ENCODE measurements at places on chromosomes 16 and 17.
A peak's percentile ranks its signal among the peaks of the same experiment; 100 is the strongest.

- DNase-seq: no peak
Observed at GRCh38 chr17:31374503-31374902, 17.0 kb upstream of the RAB11FIP4 start.

GRCh38 chr17:28728364-28729200 lies at the start of gene NEK8:
Gene NEK8 (plus strand): TSS chr17:28728788. CDS start chr17:28728814, 26 bp downstream.
- peak; percentile 99 for DNase-seq

GRCh38 chr17:496761-497160 lies 144.2 kb upstream of the RPH3AL start:
- no peak for DNase-seq

GRCh38 chr17:82449883-82450356 lies 632 bp downstream of the CYBC1 start:
- DNase-seq: peak; percentile 69

GRCh38 chr16:57624806-57625500 lies 3.5 kb upstream of the ADGRG1 start:
- DNase-seq: no peak
